ENCODE measurements at places on chromosomes 7 and 10.

GRCh38 chr10:120279196-120279595 is 177.8 kb upstream of the PLPP4 start:
- DNase-seq: no peak

GRCh38 chr10:89653410-89653869 is 8.4 kb upstream of the PANK1 start:
- no peak for DNase-seq

GRCh38 chr7:46604241-46604661 is 683.2 kb upstream of the IGFBP3 start:
- DNase-seq: no peak

GRCh38 chr10:121243609-121244241 is 354.5 kb downstream of the FGFR2 start:
- no peak for DNase-seq

DNA sequence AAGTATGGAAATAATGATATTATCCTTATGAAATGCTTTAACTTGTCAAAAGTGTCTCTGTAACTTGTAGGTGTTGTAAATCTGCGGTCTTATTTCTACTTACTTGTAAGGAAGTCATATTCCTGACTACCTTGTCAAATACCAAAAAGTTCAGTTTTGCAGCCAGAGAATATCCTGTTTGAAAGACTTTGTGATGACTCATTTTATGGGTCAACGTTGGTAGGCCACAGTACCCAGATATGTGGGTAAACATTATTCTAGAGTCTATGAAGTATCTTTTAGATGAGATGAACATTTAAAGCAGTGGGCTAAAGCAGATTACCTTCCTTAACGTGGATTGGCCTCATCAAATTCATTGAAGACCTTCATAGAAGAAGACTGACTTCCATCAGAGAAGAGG is 195.3 kb downstream of the PPP1R9A start:
- no peak for DNase-seq

DNA sequence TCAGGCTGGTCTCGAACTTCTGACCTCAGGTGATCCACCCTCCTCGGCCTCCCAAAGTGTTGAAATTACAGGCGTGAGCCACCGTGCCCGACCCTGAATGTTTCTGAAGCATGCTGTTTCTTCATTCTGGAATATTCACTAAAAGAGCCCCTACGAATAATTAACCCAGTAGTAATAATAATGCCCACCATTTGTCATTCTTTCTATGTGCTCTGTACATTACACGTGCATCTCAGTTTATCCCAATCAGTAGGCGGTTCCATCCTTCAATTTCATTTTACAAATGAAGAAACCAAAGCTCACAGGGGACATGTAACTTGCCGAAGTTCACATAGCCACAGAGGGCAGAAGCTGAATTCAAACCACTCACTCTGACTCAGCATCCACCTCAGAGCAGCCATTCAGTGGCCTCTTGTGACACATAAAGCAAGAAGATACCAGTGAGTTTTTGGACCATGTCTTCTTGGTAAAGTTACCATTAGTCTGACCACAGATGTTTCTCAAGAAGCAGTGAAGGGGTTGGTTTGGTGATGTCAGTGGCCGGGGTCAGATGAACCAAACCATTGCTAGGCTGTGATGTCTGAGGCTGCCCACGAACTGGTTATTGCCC is 71.9 kb upstream of the DUSP5 start:
- DNase-seq: no peak

- no peak for DNase-seq
Measured at GRCh38 chr7:43850348-43851116, 18.8 kb downstream of the MRPS24 start.

GRCh38 chr10:23432166-23432565 is 6.7 kb upstream of the OTUD1 start:
- DNase-seq: no peak

DNA sequence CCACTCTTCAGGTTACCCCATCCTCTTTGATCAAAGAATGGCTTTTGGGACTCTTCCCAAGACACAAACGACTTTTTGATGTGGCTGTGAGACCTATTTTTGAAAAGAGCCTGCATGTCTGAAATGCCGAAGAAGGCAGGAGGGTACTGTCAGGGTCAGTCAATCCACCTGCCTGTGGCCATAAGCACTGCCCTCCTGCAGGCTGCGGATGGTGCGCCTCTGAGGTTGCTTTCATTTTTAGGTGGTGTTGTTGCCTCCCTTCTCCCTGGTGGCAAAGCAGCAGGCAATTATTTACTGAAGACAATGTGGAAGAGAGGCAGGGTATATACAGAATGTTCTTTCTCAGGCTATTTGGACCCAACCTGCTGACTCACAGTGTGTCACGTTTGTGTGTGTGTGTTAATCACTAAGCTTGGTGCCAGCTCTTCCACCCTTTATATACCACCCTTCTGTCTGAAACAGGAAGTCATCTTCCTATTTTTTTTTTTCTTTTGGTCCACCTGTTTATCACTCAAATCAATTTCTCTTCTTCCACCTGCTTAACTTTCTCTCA is 1421.2 kb upstream of the CELF2 start:
- DNase-seq: no peak

- no peak for DNase-seq
Measured at GRCh38 chr7:104629408-104629807, 301.0 kb downstream of the LHFPL3 start.

GRCh38 chr10:119448628-119449584 is 93.6 kb downstream of the RGS10 start:
- DNase-seq: no peak

DNA sequence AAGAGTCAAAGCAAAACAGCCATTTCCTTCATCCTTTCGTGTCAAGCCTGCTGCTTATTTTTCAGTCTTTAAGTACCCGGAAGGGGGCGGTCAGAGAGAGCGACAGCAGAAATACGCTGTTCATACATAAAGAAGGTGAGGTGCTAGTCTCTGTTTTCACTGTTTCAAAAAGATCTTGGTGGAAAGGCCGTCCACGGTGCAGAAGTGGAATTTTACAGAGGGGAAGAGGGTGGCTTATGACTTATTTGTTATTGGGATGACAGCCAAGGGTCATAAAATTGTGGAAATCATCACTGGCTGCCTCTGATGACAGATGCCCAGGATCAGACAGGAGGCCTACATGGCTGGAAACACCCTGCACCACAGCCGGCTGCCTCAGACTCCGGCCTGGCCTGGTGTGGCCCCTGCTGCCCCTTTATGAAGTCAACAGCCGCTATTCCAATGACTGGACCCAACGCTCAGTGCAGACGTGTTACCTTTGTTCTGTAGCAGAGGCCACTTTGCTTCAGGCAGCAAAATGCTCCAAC is 57.0 kb downstream of the HIPK2 start:
- no peak for DNase-seq

GRCh38 chr7:135143885-135144668 is 3.8 kb upstream of the TMEM140 start:
- DNase-seq: no peak

DNA sequence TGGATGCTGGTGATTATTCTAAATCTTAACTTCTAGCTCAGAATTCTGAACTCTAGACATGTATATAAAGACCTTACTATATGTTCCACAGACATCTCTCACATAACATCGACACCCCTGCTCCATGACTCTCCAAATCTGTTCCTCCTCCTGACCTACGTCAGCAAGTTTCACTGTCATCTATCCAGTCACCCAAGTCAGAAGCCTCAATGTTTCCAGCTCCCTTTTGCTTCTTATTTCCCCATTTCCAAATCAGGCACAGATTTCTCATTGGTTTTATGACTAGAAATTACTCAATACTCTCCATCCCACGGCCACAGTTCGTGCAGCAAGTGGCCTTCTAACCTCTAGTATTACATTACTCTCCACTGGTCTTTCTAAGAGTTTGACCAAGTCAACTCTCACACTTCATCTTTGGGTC is 28.5 kb downstream of the EPC1 start:
- no peak for DNase-seq

DNA sequence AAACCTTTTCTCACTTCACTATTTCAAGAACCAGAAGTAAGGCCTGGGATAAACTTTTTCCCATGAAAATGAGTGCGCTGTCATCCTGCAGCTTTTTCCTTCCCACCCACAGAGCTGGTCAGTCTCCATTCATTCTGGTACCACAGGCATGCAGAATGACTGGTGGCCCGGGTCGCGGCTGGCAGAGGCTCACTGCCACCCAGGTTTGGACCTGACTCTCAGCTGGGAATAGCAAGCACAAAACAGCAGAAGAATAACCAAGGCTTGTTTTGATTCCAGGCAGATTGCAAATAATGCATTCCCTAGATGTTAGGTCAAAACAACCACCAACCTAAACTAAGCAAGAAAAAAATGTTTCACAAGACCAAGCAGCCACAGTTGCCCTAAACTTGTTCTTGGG is 190.5 kb upstream of the NRP1 start:
- no peak for DNase-seq

- DNase-seq: no peak
Measured at GRCh38 chr7:39535064-39535463, 31.1 kb upstream of the YAE1 start.

- DNase-seq: no peak
Measured at GRCh38 chr10:44278837-44279324, 106.0 kb downstream of the CXCL12 start.

- no peak for DNase-seq
Measured at GRCh38 chr10:99908512-99908911, 101.2 kb downstream of the DNMBP start.

GRCh38 chr7:70596598-70596913 is 535.4 kb upstream of the GALNT17 start:
- DNase-seq: no peak

DNA sequence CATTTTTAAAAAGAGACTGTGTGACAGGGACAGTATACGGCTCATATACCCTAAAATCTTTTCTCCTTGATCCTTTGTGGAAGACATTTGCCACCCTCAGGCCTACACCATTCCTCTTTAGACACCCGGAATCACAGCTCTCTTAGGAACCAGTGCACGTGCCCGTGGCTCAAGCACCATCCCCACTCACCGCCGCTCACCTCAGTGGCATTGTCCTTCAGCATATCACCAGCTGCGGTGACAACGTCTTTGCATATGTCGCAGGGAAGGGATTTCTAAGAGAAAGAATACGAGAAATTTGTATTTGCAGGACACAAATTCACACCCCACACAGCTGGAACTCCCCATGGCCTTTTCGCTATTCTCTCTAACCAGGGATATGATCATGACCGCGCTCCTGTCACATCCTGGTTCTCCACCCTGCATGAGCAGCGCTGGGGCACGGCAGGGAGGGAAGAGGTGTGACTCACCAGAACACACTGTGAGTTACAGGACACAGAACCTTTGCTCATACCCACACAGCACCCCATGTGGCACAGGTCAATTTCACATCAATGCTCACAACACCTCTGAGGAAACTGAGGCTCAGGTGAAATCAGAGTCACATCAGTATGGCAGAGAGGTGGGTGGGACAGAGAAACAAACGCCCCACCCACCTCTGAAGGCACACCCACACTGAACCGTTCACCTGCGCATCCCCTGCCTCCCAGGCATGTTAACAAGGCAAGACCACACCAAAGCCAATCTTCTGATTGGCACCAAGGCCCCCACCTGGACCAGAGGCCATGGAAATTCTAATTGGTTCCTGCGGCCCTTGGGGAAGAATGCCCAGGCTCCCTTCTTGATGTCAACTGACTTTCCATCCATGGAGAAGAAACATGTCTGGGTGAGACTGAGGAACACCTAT is 19.2 kb downstream of the PSAP start:
- no peak for DNase-seq

DNA sequence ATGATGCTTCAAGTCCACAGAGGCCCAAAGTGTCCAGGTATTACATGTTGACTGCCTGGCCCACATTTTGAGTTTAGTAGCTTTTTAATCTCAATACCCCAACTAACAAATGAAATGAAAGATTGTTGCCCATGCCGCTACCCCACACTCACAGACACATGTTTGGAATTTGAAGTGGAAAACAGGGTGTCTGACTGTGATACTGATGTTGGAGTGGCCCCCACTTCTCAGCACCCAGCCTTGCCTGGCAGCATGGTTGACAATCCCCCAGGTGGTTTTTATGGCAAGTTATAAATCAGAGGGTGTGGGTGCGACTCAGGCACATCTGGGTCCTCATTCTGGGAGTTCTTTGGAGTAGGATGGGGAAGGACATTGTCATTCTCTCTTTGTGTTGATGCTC is 314.7 kb upstream of the ZNF32 start:
- DNase-seq: no peak

GRCh38 chr7:127389321-127389720 is 3.2 kb downstream of the ZNF800 start:
- DNase-seq: no peak

GRCh38 chr7:74604326-74605020 is 53.0 kb upstream of the GTF2I start:
- DNase-seq: no peak

GRCh38 chr7:91566402-91566732 is 302.1 kb downstream of the FZD1 start:
- DNase-seq: no peak

- no peak for DNase-seq
Measured at GRCh38 chr10:13087986-13088618, 11.9 kb upstream of the OPTN start.

- no peak for DNase-seq
Measured at GRCh38 chr10:35274498-35275060, 61.7 kb upstream of the CCNY start.

DNA sequence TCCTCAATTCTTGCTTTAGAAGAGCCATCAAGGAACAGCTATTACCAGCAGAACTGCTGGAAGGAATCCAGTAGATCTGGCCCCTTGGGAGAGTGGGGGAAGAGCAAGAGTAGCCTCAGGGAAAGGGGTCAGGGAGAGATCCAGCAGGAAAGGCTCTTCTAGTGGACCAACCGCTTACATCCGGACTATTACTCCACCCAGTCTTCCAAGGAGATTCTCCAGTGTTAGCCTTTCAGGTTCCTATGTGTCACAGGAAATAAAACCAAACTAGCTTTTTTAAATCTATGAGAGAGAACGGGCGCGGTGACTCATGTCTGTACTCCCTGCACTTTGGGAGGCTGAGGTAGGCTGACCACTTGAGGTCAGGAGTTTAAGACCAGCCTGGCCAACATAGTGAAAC is 34.3 kb downstream of the TET1 start:
- no peak for DNase-seq

DNA sequence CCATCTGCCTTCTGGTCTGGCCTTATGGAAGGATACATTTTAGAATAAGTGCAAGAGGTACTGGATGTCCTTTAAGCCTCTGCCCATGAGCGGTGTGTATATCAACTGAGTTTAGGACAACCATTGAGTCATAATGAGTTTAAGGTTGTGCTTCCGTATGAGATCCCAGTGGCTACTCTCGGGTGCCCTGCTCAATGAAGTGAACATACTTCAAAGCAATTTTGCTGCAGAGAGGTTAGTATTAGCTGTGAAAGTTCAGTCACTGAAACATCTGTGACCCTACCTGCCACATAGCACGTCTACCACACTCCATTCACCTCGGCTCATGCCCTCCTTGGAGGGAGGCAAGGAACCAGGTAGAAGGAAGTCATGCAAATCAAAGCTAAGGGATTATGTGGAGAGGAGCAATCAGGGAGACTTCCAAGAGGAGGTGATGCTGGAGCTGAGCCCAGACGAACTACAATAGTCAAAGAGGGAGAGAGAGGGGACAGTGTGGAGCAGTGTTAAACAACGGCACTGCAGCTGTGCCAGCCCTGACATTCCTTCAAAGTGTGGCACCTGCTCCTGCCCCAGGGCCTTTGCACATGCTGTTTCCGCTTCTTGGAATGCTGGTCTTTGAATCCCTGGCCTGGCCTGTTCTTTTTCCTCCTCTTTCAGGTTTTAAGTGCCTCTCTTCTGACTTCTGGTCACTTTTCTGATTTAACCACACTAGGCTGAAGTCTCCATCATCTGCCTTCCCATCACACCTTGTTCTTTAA is 25.4 kb downstream of the BTBD16 start:
- DNase-seq: no peak

GRCh38 chr10:8615118-8615517 is 560.6 kb downstream of the GATA3 start:
- DNase-seq: no peak

GRCh38 chr7:132463922-132464321 is 112.3 kb downstream of the PLXNA4 start:
- no peak for DNase-seq
